ENCODE measurements at places on chromosomes 11 and 22. TPM values are rescaled to one million over a fixed set of nuclear protein-coding genes. Genes with fewer than 3 reads are reported as not detected.

DNA sequence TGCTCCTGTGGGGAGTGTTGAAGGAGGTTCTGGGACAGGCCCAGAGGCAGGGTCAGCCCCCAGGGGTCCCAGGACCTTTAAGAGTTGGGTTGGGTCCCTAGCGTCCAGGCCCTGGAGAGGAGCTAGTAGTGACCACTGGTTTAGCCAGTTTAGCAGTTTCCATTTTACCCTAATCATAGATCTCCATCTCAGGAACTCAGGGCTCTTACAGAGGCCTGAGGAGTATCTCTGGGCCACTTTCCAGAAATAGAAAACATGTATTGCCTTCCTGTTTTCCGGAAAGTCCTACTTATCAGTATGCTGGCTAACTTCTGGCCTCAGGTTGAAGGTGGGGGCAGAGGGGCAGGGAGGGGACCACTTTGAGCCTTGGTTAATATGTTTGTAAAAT, 13.5 kb downstream of the NCF4 start:
- DNase-seq, result peak; percentile 38

GRCh38 chr22:31193092-31193491, 19.0 kb upstream of the LIMK2 start:
- DNase-seq, result no peak

GRAP2 gene
- total RNA-seq, result 36.4 TPM

DNA sequence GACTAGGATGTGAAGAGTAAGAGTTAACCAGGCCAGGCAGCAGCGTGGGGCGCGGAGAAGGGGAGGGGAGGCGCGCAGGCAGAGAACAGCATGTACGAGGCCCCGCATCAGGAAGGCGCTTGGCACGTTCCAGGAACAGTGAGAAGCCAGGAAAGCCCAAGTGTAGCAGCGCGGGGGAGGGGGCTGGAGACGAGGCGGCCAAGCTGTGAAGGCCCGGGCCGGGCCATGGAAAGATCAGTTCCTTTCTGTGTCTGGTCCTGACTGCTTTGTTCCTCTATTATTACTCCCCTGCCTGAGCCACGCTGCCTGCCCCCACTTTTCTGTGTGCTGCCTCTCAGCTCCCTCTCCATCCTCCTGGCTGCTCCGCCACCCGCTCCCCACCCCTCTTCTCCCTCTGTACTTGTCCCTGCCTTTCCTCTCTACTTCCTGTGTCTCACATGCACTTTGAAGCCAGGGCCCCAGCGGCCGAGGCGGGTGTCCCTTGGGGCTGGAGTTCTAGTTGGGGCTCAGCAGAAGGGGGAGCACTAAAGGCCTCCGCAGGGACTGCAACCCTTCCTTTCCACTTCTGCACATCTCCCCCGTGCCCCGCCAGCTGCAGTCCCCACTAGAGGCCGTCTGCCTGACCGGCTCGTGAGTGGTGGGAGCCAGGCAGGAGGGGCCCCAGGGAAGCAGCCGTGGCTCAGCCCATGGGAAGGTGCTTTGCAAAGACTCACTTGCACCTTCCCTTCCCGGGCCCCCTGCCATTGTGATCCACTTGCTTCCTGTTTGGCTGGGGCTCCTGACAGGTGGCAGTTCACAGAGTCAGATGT, 63.7 kb downstream of the PRDM11 start:
- no peak for DNase-seq

GRCh38 chr11:10498022-10498400, 42.9 kb downstream of the AMPD3 start:
- DNase-seq, result peak; percentile 55

TOB2 gene
- 45.4 TPM for total RNA-seq

DNA sequence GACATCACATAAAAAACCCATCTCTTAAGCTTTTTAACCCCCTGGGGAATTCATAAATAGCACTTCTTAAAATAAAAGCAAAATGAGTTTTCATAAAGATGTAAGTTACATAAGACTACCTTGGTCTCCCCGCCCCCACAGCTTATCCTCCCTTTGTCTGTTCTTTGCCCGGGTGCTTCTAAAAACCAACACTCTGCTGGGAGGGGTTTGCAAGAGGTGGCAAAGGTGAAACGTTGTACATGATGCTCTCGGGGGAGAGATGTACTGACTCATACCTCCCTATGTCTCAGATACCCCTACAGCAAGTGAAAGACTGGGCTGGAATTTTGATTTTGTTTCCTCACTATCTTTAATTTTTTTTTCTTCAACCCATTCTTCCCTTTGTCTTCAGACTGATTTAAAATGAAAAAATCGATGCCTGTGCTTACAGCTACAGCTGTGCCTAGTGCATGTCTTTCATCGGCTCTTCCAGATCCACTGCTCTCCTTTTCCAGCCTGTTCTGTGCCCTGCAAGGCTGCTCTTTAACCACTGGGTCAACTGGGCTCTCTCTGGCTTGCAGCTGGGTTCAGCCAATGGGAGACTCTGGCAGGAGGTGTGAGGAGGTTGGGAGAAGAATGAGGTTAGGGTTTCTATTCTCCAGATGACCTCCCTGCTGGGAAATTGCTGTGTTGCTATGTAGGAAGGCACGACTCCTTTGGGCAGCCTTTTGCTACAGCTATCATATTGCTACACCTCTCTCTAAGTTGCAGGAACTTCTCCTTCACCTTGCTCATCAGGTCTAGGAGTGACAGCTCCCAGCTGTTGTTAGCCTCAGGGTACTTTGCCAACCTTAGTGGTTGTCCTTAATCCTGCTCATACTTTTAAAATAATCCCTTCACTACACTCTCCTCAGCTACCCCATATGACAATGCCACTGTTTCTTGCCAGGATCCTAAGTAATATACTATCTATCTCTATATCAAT, 266.5 kb downstream of the TENM4 start:
- no peak for DNase-seq

- DNase-seq, result no peak
Observed at GRCh38 chr11:123532131-123532530, 102.1 kb downstream of the GRAMD1B start.

GRCh38 chr11:77471558-77472193, 2.2 kb downstream of the PAK1 start:
- no peak for DNase-seq

- DNase-seq, result no peak
Observed at GRCh38 chr22:49583886-49584505, 243.7 kb downstream of the BRD1 start.

FGF19 gene
- not detected for total RNA-seq

CECR2 gene
- total RNA-seq, result not detected

CDK2AP2 gene
- 103 TPM for total RNA-seq

DNA sequence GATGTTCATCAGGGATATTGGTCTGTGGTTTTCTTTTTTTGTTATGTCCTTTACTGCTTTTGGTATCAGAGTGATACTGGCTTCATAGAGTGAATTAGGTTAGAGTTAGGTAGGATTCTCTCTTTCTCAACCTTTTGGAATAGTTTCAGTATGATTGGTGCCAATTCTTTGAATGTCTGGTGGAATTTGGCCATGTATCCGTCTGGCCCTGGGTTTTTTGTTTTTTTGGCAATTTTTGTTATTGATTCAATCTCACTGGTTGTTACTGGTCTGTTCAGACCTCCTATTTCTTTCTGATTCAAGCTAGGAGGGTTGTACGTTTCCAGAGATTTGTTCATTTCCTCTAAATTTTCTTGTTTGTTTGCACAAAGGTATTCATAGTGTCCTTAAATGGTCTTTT, 54.4 kb downstream of the ATXN10 start:
- DNase-seq, result no peak

- no peak for DNase-seq
Observed at GRCh38 chr11:129996113-129996870, 6.3 kb downstream of the PRDM10 start.

DNA sequence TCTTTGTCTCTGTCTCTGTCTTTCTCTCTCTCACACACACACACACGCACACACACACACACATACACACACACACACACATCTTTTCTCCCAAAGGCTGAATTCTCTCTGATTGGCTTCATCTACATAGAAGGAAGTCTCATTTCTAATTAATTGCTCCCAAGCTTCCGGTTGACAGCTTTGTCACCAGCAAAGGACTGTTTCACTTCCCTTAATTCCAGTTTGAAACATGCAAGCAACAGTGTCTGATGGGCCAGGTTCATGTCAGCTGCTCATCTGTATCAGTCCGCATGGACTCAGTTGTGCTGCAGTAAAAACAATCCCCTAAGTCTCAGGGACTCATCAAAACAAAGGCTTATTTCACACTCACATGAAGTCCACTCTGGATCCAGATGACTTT, 16.2 kb upstream of the PVALB start:
- no peak for DNase-seq

Measured in natural killer cell treated with Interleukin-12 subunit alpha and Interleukin-12 subunit beta and Interleukin-15 and Interleukin-18, amount 100 ng/mL, for 72 hours (primary cell).